ENCODE measurements at places on chromosomes 6 and 20. TPM values are rescaled to one million over a fixed set of nuclear protein-coding genes. Genes with fewer than 3 reads are reported as not detected.

Gene HSPA12B
- total RNA-seq = 20.4 TPM

Gene GMPR
- total RNA-seq = 69.7 TPM

Gene CLVS2
- total RNA-seq = under 0.01 TPM

- H3K27me3 ChIP-seq = no peaks in the 10 kb centered on the region
- DNase-seq = no peak
- H3K27ac ChIP-seq = no peak overlapping the region
- H3K36me3 ChIP-seq = no peaks in the 10 kb centered on the region
Measured at GRCh38 chr6:5906340-5906670, 100.4 kb downstream of the NRN1 start.

GRCh38 chr6:12011276-12012037 lies 655 bp upstream of the HIVEP1 start:
- H3K36me3 ChIP-seq = peaks cover under 1% of the 10 kb centered on the region
- peaks cover 15% of the 10 kb centered on the region for H3K4me1 ChIP-seq
- H3K27me3 ChIP-seq = no peaks in the 10 kb centered on the region
- DNase-seq = peak; percentile 100
- peak overlapping the region; percentile 98 for H3K27ac ChIP-seq

GRCh38 chr6:81401970-81402690 lies 350.4 kb downstream of the TENT5A start:
- DNase-seq = no peak
- H3K4me3 ChIP-seq = no peak overlapping the region
- H3K4me1 ChIP-seq = peaks cover 7% of the 10 kb centered on the region
- no peak overlapping the region for H3K27ac ChIP-seq
- H3K27me3 ChIP-seq = no peaks in the 10 kb centered on the region

DNA sequence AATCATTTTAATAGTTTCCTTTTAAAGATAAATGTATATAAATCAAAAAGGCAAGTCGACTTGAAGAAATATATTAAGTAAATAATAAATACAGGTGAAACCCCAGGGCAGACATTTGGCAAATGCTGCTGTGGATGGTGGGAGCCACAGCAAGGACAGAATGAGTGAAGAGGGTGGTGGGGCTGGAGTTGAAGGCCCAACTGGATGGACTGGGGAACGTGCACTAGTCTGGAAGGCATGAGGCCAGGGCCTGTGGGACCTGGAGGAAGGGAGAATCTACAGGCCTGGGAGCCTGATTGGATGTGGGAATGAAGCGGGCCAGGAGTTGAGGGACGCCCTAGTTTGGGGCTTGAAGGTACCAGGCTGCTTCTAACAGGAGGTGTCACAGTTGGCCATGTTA lies 30.6 kb upstream of the BLCAP start:
- H3K4me3 ChIP-seq = no peak overlapping the region
- H3K27ac ChIP-seq = no peak overlapping the region
- no peaks in the 10 kb centered on the region for H3K4me1 ChIP-seq
- peaks cover 4% of the 10 kb centered on the region for H3K27me3 ChIP-seq

- no peak for DNase-seq
- no peak overlapping the region for H3K27ac ChIP-seq
- no peak overlapping the region for H3K4me3 ChIP-seq
- no peaks in the 10 kb centered on the region for H3K36me3 ChIP-seq
- H3K27me3 ChIP-seq = no peaks in the 10 kb centered on the region
- no peaks in the 10 kb centered on the region for H3K4me1 ChIP-seq
Measured at GRCh38 chr20:14963262-14963663, 625.9 kb upstream of the FLRT3 start.

GRCh38 chr20:10508060-10508459 lies 73.0 kb downstream of the SLX4IP start:
- no peaks in the 10 kb centered on the region for H3K36me3 ChIP-seq
- H3K4me3 ChIP-seq = no peak overlapping the region
- DNase-seq = no peak
- no peaks in the 10 kb centered on the region for H3K27me3 ChIP-seq
- no peak overlapping the region for H3K27ac ChIP-seq
- peaks cover 33% of the 10 kb centered on the region for H3K4me1 ChIP-seq

GRCh38 chr20:4041748-4042411 lies 26.5 kb upstream of the RNF24 start:
- no peaks in the 10 kb centered on the region for H3K36me3 ChIP-seq
- peaks cover 11% of the 10 kb centered on the region for H3K4me1 ChIP-seq
- H3K27ac ChIP-seq = no peak overlapping the region
- no peaks in the 10 kb centered on the region for H3K27me3 ChIP-seq
- DNase-seq = no peak

- no peaks in the 10 kb centered on the region for H3K36me3 ChIP-seq
- no peaks in the 10 kb centered on the region for H3K4me1 ChIP-seq
- DNase-seq = no peak
- H3K4me3 ChIP-seq = no peak overlapping the region
- no peak overlapping the region for H3K27ac ChIP-seq
- no peaks in the 10 kb centered on the region for H3K27me3 ChIP-seq
Measured at GRCh38 chr20:25364180-25364788, 26.4 kb downstream of the ABHD12 start.

DNA sequence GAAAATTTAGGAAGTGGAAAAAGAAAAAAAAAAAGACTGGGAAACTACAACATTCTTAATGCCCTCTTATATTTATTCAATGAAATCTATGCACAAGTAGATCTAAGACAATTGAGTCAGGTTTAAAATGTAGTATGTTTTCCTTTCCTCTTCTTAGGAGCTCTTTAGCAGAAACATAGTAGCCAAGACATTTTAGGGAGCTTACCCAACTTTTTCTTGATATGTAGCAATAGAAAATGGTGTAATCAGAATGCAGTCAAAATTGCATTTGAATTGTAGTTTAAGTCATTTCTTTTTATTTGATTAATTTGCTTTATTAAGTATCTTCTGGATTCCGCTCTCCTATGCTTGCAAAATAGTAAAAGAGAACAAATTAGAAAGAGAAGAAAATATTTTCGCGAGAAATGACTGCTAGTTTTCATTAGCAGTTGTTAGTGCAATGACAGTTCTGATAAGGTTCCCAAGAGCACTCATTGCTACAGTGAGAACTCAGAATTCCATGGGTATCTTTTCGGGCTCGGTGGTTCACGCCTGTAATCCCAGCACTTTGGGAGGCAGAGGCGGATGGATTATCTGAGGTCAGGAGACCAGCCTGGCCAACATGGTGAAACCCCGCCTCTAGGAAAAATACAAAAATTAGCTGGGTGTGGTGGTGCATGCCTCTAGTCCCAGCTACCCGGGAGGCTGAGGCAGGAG lies 52.2 kb downstream of the JARID2 start:
- peaks cover 42% of the 10 kb centered on the region for H3K4me1 ChIP-seq
- H3K27me3 ChIP-seq = no peaks in the 10 kb centered on the region
- no peak overlapping the region for H3K27ac ChIP-seq
- no peaks in the 10 kb centered on the region for H3K36me3 ChIP-seq
- DNase-seq = no peak

DNA sequence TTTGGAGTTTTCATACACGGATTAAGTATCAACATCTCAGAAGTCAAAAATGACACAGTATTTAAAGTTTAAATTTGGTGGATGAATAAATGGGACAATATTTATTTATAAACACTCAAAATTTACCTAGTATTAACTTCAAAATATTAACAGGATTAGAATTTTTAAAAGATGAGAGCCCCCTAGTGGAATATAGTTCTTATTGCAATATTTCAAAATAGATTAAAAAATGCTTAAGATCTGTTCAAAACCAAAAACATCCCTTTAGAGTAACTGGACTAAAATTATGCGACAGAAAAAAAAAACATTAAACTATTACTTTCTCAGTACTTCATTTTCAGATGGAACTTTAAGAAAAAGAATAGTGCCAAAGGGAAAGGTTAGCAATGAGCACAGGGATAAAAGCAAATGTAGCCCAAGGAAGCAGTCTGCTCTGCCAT lies 56.6 kb downstream of the SNX14 start:
- H3K4me3 ChIP-seq = no peak overlapping the region
- no peaks in the 10 kb centered on the region for H3K4me1 ChIP-seq
- H3K27ac ChIP-seq = no peak overlapping the region
